ENCODE measurements at places on chromosomes 6 and 20.

GRCh38 chr6:73691512-73691911 is 4.5 kb upstream of the CD109 start:
- DNase-seq = no peak

DNA sequence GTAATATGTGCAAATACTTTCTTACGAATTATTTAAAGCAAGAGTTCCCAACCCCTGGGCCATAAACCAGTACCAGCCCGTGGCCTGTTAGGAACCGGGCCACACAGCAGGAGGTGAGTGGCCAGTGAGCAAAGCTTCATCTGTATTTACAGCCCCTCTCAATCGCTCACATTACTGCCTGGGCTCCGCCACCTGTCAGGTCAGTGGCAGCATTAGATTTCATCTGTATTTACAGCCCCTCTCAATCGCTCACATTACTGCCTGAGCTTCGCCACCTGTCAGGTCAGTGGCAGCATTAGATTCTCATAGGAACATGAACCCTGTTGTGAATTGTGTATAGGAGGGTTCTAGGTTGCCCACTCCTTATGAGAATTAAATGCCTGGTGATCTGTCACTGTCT is 142.0 kb downstream of the RNASET2 start:
- DNase-seq = no peak

- peak; percentile 24 for DNase-seq
Observed at GRCh38 chr6:42960243-42961019, at the start of gene GNMT. TSS of gene GNMT (plus strand) at chr6:42960754. CDS start at chr6:42960768, 14 bp downstream.

- no peak for DNase-seq
Observed at GRCh38 chr20:22999756-23000155, 35.4 kb upstream of the SSTR4 start.

DNA sequence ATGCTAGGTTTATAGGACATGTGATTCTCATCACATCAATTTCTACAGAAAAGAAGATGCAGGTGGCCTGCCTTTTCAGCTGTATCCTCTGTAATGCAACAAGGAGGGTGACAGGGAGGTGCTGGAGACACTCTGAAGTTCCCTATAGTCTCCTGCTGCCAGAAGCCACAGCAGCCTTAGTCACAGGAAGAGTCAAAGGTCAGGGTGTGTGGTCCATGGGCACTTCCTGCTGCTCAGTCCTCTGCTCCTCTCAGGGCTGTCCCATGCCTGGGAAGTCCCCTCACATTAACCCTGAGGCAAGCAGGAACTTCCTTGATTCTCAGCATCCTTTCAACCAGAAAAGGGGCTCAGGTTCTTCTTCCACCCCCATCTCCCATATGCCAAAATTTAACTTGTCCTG is 144.8 kb upstream of the FOXA2 start:
- no peak for DNase-seq

DNA sequence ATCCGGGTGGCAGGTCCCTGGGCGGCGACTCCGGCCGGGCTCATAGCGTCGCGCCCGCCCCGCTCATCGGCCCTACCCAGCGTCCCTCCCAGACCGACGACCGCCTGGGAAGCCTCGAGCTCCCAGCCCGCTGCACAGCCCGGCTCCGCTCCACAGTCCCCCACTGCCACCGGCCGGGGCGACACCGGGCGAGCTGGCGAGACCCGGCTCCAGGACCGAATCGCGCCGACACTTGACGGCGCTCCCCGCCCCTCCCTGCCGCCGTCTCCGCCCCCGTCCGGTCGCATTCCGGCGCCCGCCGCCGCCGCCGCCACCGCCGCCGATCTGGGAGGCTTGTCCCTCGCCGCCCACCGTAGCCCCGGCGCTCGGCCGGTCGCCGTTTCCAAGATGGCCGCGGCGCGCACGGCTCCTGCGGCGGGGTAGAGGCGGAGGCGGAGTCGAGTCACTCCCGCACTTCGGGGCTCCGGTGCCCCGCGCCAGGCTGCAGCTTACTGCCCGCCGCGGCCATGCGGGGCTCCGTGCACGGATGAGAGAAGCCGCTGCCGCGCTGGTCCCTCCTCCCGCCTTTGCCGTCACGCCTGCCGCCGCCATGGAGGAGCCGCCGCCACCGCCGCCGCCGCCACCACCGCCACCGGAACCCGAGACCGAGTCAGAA is at the start of gene MAP3K4:
Gene MAP3K4, plus strand, starts transcription at position 364 of the 655 bp plus-strand sequence. Its CDS starts 163 bp downstream, at position 527.
- peak; percentile 74 for DNase-seq

GRCh38 chr20:21322083-21322710 is 19.1 kb downstream of the XRN2 start:
- no peak for DNase-seq

- DNase-seq = no peak
Observed at GRCh38 chr6:74607934-74608333, 597.9 kb downstream of the COL12A1 start.

- DNase-seq = no peak
Observed at GRCh38 chr20:53057579-53057978, 85.4 kb downstream of the TSHZ2 start.

GRCh38 chr20:32277361-32278198 is at the start of gene KIF3B:
TSS of gene KIF3B (plus strand) at chr20:32277651. CDS start at chr20:32309778, 32,127 bp downstream.
- DNase-seq = peak; percentile 77

DNA sequence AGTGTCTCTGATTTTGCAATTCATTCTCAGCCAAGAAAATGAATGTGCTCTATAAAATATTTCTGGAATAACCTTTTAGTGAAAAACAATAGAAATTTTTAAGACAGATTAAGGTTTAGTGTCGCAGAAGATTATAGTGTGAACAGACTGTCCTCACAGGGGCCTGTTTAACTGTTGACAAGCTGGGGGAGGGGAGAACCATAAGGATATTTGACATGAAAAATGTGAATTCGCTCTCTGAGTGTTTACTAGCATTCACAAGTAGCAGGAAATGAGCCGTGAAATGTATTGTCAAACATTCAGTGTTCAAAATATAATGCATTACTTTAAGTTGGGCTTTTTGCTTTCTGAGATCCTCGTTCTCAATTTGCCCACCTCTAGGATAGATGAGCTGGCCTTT is 134.8 kb upstream of the TSHZ2 start:
- DNase-seq = no peak

- DNase-seq = peak; percentile 36
Observed at GRCh38 chr6:80338201-80338836, 231.8 kb downstream of the BCKDHB start.

DNA sequence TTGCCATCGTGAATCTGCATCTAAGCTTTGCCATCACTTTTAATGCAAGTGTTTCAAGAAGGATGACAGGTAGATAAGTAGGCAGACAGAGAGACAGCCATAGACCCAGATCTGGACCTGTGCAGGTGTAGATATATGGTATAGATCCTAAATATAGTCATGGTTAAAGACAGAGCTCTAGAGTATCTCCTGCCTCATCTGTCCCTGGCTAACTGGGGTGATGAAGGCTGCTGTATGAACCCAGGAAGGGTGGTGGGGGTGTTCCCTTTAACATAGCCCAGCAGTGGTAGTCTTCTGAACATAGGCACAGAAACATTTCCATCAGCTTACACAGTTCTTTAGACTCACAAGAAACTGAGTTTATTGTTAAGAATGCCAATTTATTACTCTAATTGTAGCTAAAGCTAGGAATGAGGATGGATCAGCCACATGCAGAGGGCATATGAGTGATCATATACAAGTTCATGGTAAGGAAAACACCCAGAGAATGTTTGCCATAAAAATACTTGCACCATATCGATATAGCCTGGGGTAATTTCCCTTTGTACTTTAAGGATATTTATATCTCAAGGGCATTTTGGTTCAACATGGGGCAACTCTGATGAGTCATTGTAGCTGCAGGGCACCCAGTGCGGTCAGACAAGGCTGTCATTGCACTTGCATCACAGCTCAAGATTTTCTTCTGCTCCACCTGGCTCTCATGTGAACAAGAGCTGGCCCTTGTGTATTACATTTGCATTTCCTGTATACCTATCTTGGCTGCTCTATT is 587.2 kb downstream of the EPM2A start:
- DNase-seq = no peak

DNA sequence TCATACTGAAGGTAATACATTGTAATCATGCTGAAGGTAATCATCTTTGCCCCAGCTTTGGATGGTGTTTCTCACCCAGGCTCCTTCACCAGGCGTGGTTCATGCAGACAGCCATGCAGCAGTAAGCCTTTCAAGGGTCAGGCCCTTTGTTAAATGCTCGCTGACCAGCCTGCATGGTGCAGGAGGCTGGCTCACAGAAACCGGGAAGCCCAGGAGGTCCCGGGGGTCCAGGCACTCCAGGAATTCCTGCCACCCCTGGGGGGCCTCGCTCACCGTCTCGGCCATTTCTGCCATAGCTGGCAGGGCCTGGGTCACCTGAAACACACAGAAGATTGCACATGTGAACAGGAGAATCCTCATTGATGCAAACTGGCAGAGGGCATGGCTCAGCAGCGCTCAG is 86.1 kb downstream of the COL9A1 start:
- no peak for DNase-seq

GRCh38 chr6:169622618-169623017 is 79.2 kb downstream of the WDR27 start:
- DNase-seq = no peak

- no peak for DNase-seq
Observed at GRCh38 chr6:159700970-159701369, 7.9 kb upstream of the SOD2 start.

DNA sequence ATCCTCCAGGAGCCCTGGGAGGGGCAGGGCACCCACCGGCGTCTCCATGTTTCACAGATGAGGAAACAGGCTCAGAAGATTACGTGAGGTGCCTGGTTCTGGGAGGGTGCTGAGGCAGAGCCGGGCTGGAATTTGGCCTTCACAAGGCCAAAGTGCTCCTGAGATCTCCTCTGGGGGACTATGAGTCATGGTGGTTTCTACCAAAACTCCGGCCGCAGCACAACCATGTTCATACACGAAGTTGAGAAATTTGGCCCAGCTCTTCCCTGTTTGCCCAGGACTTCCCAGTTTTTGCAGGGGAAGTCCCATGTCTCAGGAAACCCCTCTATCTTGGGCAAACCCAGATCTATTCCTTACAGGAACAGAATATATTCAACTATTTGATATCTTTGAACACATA is 172.9 kb upstream of the CDYL start:
- DNase-seq = no peak

- no peak for DNase-seq
Observed at GRCh38 chr20:47985092-47985850, 200.0 kb upstream of the SULF2 start.

DNA sequence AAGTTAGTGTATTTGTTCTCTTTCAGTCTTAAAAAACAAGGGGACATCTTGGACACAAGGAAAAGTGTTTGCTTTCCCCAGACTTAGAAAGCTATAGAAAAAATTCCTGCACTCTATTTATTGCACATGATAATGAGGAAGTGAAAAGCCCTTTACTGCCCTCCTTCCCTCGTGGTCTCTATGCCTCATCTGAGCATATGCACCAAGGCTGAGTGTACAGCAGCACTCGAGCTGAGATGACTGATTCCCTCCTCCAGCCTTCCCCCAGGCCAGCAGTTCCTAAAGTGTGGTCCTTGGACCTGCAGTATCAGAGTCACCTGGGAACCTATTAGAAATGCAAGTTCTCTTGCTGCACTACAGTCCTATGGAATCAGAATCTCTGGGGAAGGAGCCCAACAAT is 14.3 kb upstream of the LAMP5 start:
- DNase-seq = no peak

GRCh38 chr6:85569323-85569722 is 24.3 kb downstream of the SNX14 start:
- DNase-seq = no peak

DNA sequence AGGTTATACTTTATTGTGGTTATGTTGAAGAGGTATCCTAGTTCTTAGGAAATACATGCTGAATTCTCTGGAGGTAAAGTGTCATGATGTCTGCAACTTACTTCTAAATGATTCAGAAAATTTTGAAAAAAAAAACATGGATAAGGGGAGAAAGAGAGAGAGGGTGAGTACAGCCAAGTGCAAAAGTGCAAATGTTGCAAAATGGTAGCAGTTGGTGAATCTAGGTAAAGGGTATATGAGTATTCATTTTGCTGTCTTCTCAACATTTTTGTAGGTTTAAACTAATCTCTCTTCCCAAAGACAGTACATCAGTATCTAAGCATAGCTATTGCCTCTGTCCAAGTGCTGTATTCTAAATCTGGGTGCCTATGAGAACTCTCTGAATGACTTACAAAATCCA is 579.4 kb upstream of the CHD6 start:
- DNase-seq = no peak

DNA sequence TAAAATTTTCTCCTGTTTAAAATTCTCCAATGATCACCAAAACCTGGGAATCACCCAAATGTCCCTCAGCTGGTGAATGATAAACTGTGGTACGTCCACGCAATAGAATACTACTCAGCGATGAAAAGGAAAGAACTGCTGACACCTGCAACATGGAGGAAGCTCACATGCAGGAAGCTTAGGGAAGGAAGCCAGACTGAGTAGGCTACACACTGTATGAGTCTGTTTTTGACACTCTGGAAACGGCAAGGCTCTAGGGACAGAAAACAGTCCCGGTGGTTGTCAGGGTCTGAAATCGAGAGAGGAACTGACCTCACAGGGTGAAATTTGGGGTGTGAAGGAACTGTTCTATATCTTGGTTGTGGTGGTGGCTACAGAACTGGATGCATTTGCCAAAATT is 25.2 kb upstream of the TLDC2 start:
- DNase-seq = no peak

GRCh38 chr6:36230371-36230770 is 33.8 kb downstream of the BRPF3 start:
- DNase-seq = no peak

DNA sequence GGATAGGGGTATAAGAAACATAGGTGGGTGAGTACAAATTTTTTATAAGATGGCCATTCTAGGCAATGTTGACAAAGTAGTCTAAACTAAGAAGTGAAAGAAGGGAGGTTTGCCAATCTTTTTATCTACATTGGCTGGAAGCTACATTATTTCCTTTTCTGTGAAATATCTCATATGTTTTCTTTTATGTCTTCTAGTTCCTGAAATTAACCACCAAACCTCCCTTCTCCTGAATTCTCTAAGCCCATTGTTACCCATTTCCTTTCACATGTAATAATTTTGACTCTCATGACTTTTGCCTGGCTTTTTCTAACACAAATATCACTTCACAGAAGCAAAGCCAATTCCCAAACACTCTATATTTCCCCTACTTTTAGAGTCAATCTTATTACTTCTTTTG is 496.2 kb upstream of the JAG1 start:
- no peak for DNase-seq

Measured in T-helper 2 cell (primary cell).